ENCODE measurements at places on chromosomes 4 and X. TPM values are rescaled to one million over a fixed set of nuclear protein-coding genes. Genes with fewer than 3 reads are reported as not detected.
A peak's percentile ranks its signal among the peaks of the same experiment; 100 is the strongest.

Gene VCX2
- total RNA-seq, result not detected

GRCh38 chr4:56099378-56099786, 150.6 kb downstream of the CEP135 start:
- no peaks in the 10 kb centered on the region for H3K36me3 ChIP-seq
- no peak for DNase-seq
- H3K27ac ChIP-seq, result no peak overlapping the region
- no peaks in the 10 kb centered on the region for H3K4me1 ChIP-seq
- no peaks in the 10 kb centered on the region for H3K27me3 ChIP-seq

DNA sequence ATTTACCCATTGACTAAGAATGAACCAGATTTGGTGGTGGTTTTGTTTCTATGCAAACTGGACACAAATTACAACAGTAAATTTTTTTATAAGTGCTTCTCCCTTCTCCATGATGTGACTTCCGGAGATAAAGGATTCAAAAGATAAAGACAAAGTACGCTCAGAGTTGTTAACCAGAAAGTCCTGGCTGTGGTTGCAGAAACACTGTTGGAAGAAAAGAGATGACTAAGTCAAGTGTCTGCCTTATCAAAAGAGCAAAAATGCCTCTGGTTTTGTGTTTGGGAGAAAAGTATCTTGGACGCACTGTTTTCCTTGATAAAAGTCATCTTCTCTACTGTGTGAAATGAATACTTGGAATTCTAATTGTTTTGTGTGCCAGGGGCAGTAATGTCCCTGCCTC, 213.4 kb downstream of the GC start:
- no peaks in the 10 kb centered on the region for H3K4me1 ChIP-seq
- no peak for DNase-seq
- H3K27me3 ChIP-seq, result no peaks in the 10 kb centered on the region

DNA sequence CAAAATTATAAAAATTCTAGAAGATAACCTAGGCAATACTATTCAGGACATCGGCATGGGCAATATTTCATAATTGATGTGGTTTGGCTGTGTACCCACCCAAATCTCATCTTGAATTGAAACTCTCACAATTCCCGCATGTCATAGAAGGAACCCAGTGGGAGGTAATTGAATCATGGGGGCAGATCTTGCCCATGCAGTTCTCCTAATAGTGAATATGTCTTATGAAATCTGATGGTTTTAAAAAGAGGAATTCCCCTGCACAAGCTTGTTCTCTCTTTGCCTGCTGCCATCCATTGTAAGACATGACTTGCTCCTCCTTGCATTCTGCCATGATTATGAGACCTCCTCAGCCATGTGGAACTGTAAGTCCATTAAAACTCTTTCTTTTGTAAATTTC, 77.7 kb downstream of the DDX60 start:
- H3K27me3 ChIP-seq, result no peaks in the 10 kb centered on the region
- no peak overlapping the region for H3K27ac ChIP-seq
- DNase-seq, result no peak
- peaks cover 7% of the 10 kb centered on the region for H3K36me3 ChIP-seq
- no peak overlapping the region for H3K4me3 ChIP-seq

- no peaks in the 10 kb centered on the region for H3K4me1 ChIP-seq
- no peaks in the 10 kb centered on the region for H3K27me3 ChIP-seq
These were observed 1679.2 kb upstream of the TENM3 start for GRCh38 chr4:180564026-180564425.

DNA sequence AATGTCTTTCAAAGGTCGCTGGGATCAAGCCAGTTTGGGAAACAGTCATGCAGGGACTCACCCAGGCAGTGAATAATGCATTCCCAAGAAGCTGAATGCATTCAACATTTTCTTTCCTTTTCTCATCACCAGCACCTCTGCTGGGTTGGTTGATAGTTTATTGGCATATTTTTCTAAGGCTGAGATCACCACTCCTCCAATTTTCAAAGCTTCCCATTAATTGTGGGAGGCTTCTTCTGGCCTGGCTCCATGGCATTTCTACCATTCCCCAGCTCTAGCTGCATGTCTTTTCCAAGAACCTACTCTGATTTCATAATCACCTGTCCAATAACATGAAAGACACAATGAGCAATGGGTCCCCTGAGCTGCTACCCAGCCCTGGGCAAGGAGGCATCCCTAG, 35.8 kb downstream of the CHRDL1 start:
- no peaks in the 10 kb centered on the region for H3K4me1 ChIP-seq
- H3K27me3 ChIP-seq, result no peaks in the 10 kb centered on the region
- no peaks in the 10 kb centered on the region for H3K36me3 ChIP-seq
- DNase-seq, result no peak

DNA sequence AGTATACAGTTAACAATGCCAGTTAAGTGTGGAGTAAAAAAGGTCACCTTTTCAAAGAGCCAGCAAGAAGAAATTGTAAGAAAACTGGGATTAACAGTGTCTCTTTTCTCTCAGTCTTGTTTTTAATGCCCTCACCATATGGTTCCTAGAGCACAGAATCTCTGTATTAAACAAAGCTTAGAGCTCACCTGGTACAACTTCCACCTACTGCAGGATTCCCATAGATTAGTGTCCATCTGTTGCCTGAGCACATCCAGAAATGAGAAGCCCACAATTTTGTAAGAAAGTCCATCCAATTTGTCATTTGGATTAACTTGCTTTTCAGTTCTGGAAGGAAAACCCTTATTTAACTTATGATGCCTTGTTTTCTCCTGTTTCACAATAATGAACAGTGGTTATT, 1037.1 kb downstream of the STPG2 start:
- H3K36me3 ChIP-seq, result no peaks in the 10 kb centered on the region
- no peaks in the 10 kb centered on the region for H3K4me1 ChIP-seq
- no peak overlapping the region for H3K27ac ChIP-seq
- H3K27me3 ChIP-seq, result no peaks in the 10 kb centered on the region
- no peak overlapping the region for H3K4me3 ChIP-seq
- no peak for DNase-seq

DNA sequence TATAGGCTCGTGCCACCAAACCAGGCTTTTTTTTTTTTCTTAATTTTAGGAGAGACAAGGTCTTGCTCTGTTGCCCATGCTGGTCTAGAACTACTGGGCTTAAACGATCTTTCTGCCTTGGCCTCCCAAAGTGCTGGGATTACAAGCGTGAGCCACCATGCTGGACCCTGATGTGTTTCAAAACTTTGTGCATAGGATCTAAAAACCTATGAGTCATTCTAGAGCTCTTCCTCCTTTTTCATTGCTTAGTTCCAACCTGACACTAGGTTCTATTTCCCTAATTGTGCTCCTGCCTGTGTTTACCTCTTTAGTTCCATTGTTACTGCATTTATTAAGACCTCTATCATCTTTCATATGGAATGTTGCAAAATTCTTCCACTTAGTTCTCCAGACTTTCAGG, 57.3 kb downstream of the HPGD start:
- H3K4me3 ChIP-seq, result no peak overlapping the region
- H3K27ac ChIP-seq, result no peak overlapping the region
- no peaks in the 10 kb centered on the region for H3K27me3 ChIP-seq
- no peaks in the 10 kb centered on the region for H3K36me3 ChIP-seq

- H3K4me3 ChIP-seq, result no peak overlapping the region
- no peaks in the 10 kb centered on the region for H3K27me3 ChIP-seq
- no peak for DNase-seq
- no peak overlapping the region for H3K27ac ChIP-seq
- no peaks in the 10 kb centered on the region for H3K4me1 ChIP-seq
These were observed 180.0 kb downstream of the WDFY3 start for GRCh38 chr4:84786478-84786877.

Gene NLGN3
- total RNA-seq, result 3.4 TPM

Gene SASH3
- total RNA-seq, result 141 TPM

Gene RGS12
- total RNA-seq, result 6.8 TPM

Gene STK26
- total RNA-seq, result 50.1 TPM

GRCh38 chr4:138698641-138699040, 316.9 kb upstream of the NOCT start:
- no peak for DNase-seq
- H3K36me3 ChIP-seq, result no peaks in the 10 kb centered on the region
- no peak overlapping the region for H3K27ac ChIP-seq
- no peak overlapping the region for H3K4me3 ChIP-seq

DNA sequence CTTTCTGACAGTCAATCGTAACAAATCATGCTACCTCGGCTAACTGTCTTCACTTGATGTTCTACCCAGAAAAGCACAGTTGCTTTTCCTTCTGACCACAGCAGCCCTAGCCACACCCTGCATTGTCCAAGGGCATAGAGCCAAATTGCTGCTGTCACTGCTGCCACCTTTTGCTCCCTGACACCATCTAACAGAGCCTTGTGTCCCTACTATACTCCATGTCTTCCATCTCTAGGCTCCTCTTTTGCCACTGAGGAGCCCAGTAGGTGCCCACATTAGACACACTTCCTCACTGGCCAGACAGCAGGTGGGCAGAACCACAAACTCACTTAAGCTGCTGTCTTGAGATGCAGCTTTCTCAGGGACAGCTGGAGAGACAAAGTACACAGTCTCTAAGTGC, 91.4 kb downstream of the ANXA3 start:
- DNase-seq, result no peak
- H3K4me3 ChIP-seq, result no peak overlapping the region
- no peak overlapping the region for H3K27ac ChIP-seq
- H3K27me3 ChIP-seq, result no peaks in the 10 kb centered on the region
- no peaks in the 10 kb centered on the region for H3K36me3 ChIP-seq

DNA sequence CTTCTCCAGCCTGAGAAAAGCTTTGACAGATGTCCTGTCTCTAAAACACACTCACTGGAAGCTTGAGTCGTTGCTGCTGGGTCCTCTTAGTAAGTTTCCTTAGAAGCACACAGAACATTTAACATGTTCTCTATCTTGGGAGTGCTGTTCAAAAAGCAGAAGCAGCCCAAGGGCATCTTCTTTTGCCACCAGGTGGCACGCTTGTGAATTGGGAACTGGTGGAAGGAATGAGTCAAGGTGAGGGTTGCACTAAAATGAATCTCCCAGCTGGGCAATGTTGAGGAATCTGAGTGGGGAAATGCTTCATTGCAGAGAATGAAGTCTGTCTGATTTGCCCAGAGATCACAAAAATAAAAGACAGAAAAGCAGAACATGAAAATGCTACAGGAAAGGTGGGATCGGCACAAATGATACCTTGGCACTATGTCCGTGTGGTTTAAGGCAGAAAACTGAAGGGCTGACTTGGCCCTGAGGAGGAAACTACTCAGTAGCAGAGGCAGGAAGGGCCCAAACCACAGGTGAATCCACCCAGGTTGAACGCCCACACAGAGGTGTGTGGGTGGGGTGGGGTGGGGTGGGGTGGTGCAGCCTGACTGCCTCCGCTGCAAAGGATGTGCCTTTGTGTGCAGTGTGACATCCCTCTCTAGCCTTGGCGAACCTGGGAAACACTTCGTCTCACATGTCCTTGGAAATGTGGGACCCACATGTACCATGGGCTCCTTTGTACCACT, 26.0 kb downstream of the KIT start:
- H3K27ac ChIP-seq, result no peak overlapping the region
- peak; percentile 61 for DNase-seq
- no peaks in the 10 kb centered on the region for H3K27me3 ChIP-seq
- peaks cover 7% of the 10 kb centered on the region for H3K4me1 ChIP-seq
- no peak overlapping the region for H3K4me3 ChIP-seq

- no peak overlapping the region for H3K27ac ChIP-seq
- no peaks in the 10 kb centered on the region for H3K4me1 ChIP-seq
- no peak overlapping the region for H3K4me3 ChIP-seq
- DNase-seq, result no peak
- no peaks in the 10 kb centered on the region for H3K27me3 ChIP-seq
- no peaks in the 10 kb centered on the region for H3K36me3 ChIP-seq
These were observed 105.2 kb upstream of the AMOT start for GRCh38 chrX:112945826-112946225.

- H3K36me3 ChIP-seq, result no peaks in the 10 kb centered on the region
- no peak overlapping the region for H3K27ac ChIP-seq
- no peak overlapping the region for H3K4me3 ChIP-seq
- no peaks in the 10 kb centered on the region for H3K27me3 ChIP-seq
These were observed 74.0 kb upstream of the INTU start for GRCh38 chr4:127558489-127559407.

DNA sequence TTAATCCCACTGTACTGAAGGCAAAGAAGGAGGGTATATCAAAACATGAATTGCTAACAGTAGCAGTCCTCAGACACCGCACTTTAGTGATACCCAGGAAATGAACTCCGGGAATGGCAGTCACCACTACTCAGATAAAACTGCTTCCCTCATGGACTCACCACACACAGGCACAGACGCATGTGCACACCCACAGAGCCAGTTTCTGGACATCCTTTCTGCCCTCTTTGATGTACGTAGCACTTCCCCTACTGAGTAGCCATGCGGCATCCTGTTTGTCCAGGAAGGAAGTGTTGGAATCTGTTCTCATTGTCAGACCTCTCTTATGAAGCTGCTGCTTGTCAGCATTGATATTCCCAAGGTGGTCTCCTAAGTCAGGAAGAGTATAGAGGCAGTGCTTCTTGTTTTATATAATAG, 95.7 kb downstream of the DCLK2 start:
- no peak for DNase-seq
- no peaks in the 10 kb centered on the region for H3K27me3 ChIP-seq
- H3K36me3 ChIP-seq, result no peaks in the 10 kb centered on the region
- H3K27ac ChIP-seq, result no peak overlapping the region
- no peaks in the 10 kb centered on the region for H3K4me1 ChIP-seq

Gene SSX4
- total RNA-seq, result not detected

DNA sequence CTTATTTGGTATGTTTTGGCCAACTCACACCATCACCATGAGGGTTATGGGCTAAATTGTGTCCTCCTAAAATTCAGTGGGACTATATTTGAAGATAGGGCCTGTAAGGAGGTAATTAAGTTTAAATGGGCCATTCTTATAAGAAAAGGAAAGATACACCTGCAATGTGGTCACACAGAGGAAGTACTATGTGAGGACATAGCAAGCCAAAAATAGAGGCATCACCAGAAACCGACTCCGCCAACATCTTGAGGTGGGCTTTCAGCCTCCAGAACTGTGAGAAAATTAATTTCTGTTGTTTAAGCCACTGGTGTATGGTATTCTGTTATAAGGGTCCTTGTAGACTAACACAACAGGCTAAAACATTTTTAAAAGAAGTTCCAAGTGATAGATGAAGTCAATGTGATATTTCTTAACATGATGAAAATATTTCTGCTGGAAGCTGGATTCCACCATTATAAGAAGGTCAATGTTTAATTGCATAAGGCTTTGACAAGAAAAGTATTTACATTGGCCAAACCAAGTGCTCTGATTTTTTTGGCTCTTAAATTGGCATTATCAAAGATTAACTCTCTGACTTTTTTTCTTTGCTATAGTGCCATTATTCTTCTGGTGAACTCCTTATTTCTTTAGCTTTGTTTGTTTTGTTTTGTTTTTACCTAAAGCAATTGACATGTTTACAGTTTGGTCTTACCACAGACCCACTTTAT, 540.9 kb downstream of the PPARGC1A start:
- H3K27ac ChIP-seq, result no peak overlapping the region
- no peaks in the 10 kb centered on the region for H3K27me3 ChIP-seq
- H3K4me1 ChIP-seq, result no peaks in the 10 kb centered on the region
- DNase-seq, result no peak
- no peak overlapping the region for H3K4me3 ChIP-seq

- H3K4me1 ChIP-seq, result no peaks in the 10 kb centered on the region
- DNase-seq, result no peak
- no peak overlapping the region for H3K4me3 ChIP-seq
- H3K27me3 ChIP-seq, result no peaks in the 10 kb centered on the region
These were observed 38.7 kb upstream of the KCTD8 start for GRCh38 chr4:44487341-44487740.

Gene TRPC3
- not detected for total RNA-seq

Gene SHOX
- total RNA-seq, result not detected

Data from naive thymus-derived CD4-positive, alpha-beta T cell (primary cell).